ENCODE measurements at places on chromosomes 3 and 15.

DNA sequence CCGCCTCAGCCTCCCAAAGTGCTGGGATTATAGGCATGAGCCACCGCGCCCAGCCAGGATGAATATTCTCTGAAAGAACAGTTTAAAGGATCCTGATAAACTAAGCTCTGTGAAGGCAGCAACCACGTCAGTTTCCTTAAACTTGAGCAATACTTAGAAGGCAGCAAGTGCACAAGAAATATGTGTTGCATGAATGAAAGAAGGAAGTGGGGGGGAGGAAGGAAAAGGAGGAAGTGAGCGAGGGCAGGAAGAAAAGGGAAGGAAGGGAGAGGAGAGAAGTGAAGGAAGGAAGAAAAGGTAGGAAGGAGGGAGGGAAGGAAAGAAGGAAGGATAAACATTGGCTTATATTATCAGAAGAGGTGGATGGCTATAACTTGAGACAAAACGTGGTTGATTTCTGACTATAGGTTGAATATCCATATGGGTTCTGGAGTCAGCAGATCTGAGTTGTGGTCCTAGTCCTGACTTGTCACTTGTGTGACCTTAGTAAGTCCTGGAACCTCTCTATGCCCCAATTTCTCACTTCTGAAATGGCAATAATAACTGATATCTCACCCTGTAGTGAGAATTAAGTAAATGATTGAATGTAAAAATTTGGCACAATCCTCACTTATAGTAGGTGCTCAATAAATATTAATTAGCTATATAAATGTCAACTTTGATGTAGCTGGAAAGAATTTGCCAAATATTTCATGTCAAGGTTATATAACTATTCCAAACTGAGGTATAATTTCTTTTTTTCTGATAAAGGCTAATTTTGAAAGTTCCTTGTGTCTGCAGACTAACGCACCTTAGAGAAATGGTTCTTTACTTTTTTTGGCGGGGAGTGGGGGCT is 12.0 kb upstream of the SEMA4B start:
- no peak for DNase-seq

- no peak for DNase-seq
Observed at GRCh38 chr15:75636026-75636425, 4.0 kb downstream of the IMP3 start.

DNA sequence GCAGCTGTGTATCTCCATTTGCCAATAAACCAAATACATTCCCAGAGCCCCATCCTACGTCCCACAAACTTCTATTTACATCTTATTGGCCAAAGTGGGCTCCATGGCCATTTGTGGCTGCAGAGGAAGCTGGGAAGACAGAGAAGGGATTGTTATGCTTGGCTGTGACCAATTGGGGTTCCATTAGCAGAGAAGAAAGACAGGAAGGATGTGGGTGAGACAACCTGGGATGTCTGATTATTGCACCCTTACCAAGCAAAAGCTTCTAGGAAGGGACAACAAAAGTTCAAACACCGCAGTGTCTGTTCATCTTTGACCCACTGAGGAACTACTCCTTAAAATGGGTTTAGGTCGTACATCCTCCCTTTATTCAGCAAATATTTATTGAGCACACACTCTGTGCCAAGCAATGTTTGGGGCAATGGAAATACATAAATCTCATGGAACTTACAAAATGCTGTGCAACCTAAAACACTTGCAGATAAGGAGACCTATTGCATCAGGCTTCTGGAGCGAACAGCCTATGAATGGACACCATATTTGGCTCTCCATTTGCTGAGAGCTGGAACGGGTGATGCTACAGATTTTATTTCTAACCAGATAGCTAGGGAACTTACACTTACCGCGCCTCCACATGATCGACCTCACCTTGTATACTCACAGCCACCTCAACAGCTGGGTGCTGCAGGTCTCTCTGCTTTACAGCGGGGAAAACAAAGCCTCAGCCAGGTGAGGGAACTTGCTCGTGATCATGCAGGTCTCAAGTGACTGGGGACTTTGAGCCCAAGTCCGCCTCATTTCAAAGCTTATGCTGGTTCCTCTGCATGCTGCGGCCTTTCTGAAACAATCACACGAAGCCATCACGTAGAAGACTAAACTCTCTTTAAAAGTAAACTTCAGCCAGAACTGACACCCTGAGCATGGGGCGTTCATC is 21.4 kb upstream of the NR2E3 start:
- DNase-seq: no peak

DNA sequence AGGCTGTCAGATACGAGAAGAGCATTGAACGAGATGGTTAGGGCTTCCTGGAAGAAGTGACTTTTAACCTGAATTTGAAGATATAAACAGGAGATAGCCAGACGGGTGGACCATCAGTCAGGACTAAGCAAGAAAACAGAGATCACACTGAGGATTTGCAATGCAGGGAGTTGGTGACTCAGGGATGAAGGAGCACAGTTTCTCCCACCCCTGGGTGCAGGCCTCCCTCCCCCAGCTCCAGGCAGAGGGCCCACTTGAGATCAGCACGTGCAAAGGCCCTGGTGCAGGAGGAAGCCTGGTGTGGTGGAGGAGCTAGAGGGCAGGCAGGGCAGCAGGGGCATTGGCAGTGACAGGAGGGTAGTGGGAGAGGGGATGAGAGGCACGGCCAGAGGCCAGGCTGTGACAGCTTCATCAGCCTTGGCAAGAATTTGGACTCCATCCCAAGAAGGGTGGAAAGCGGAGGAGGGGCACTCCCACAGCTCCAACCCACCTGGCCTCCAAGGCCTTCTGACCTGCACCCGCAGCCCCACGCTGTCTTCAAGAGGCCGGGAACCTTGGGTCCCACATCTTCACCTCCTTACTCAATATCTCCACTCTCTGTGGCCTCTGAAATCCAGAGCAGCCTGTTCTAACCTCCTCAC is 8.7 kb upstream of the PCSK6 start:
- DNase-seq: no peak

- no peak for DNase-seq
Observed at GRCh38 chr3:14687360-14687759, 12.4 kb downstream of the C3orf20 start.

DNA sequence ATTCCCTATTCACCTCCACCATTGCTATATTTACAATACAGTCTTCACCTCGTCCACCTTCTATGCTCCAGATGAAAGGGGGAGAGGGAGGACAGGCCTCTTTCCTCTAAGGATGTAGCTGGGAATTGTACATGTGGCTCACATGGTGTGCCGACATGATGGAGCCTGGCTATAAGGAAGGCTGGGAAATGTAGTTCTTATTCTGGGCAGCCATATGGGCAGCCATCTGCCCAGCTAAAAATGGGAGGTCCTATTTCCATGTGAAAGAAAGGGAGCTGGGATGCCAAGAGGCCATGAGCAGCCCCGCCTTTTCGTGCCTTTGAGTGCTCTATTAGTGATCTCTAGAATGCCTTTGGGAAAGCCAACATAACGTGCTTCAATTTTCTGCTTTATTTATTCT is 27.1 kb upstream of the MGLL start:
- DNase-seq: no peak

- DNase-seq: no peak
Observed at GRCh38 chr3:31858439-31858838, 122.6 kb downstream of the OSBPL10 start.

- DNase-seq: no peak
Observed at GRCh38 chr15:70014860-70015490, 82.7 kb downstream of the TLE3 start.

DNA sequence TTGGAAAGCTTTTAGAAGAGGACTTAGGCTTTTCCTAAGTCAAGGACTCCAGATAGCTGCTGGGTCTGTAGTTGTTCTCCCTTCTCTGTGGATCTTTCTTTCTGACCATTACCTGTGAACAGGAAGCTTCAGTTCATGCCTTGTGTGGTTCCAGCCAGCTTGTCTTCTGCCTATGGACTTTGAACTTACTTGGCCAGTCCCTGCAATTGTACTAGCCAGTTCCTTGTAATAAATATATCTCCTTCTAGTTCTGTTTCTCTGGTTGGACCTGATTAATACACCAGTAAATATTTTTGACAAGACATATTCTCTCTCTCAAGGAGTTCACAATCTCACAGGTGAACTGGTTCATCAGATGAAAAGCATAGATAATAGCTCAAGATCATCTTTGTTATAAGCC is 341.3 kb upstream of the DPPA4 start:
- DNase-seq: no peak

GRCh38 chr15:60961541-60962485 is 267.3 kb downstream of the RORA start:
- no peak for DNase-seq

- DNase-seq: no peak
Observed at GRCh38 chr15:65083262-65083701, 6.7 kb downstream of the KBTBD13 start.

DNA sequence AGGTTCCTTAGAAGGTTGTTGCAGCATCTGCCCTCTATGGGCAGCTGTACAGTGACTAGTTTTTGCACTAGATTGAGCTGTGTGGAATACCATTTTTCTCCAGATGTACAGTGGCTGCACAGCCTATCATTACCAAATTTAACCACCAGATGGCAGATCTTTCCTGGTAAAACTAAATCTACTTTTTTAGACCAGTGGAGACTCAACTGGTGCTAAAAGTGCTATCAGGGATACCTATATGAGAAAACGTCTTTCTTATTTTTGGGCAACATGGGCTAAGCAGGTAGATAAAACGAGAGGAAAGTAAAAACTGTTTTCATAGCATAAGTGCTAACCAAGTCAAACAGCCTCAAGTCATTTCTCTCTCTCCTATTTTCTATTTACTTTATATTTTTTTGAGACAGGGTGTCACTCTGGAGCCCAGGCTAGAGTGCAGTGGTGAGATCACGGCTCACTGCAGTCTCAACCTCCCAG is 21.2 kb downstream of the IGSF10 start:
- DNase-seq: no peak

DNA sequence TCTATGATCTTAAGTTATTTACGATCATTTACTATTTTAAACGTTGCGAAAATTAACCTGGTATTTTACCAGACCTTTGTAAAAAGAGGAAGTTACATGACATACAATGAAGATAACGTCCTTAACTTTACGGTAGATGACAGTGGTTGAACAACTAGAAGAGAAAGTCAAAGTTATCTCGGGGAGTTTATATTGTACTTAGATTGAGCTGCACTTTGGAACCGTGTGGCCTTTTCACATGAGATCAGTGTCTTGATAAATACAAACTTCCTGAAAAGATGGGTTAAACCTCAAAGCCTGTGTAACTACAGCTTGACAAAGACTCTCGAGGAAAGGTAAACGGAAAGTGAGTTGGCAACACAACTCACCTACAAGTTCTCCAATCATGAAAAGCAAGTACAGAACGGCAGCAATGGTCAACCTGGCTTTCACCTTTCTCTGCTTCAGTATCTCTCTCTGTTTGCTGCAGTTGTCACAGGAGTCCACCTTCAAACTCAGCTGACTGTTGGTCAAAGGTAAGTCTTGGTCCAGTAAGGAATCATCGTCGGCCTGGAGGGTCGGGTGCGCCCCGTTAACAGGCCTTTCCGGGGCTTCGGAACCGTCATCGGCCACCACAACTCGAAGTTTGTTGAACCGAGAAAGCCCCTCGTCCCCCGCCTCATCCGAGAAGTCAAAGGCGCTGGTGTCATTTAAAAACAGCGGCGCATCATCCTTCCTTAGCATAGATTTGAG is 793 bp downstream of the SLC30A4 start:
- DNase-seq: no peak

DNA sequence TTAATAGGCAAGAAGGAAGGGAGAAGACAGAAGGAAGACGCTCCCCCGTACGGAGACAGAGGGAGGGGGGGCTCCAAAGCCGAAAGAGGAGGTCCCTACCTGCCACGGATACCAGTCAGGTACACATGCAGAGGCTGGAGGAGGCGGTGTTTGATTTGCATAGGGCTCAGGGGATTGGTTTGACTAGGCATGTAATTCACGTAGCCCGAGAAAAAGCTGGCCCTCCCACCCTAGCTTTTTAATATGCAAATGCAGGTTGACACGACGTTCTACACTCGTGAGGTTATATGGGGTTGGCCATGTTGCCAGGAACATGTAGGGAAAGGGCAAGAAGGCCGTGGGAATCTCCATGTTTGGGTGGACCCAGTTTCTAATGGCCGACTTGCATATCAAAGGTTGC is 29.8 kb downstream of the ZNF592 start:
- no peak for DNase-seq

- DNase-seq: no peak
Observed at GRCh38 chr3:143060906-143061305, 58.7 kb upstream of the CHST2 start.

DNA sequence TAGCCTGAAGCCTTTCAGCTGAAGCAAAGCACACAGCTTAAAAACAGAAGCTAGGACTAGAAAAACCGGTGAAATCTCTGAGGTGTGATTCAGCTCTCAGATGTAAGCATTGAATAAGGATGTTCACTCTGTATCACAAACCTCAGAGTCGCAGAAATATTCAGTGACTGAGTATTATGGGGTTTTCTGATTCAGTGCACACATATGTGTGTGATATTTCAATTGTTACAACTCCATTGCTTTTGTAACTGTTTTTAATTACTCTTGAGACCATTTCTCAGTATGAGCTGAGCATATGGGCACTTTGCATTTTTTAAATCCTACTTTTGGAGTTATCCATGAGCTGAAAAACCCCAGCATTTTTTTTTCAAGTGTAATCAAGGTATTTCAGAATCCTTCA is 868.8 kb downstream of the NTRK3 start:
- DNase-seq: no peak

GRCh38 chr3:122030381-122031122 is 8.5 kb upstream of the ILDR1 start:
- no peak for DNase-seq

GRCh38 chr3:126261037-126261436 is 80.7 kb upstream of the ALDH1L1 start:
- no peak for DNase-seq

GRCh38 chr3:11671648-11672100 is 28.0 kb upstream of the VGLL4 start:
- no peak for DNase-seq

GRCh38 chr15:36579792-36580431 is 486 bp downstream of the CDIN1 start:
- DNase-seq: no peak

- DNase-seq: no peak
Observed at GRCh38 chr3:126921085-126921824, 61.7 kb upstream of the PLXNA1 start.

DNA sequence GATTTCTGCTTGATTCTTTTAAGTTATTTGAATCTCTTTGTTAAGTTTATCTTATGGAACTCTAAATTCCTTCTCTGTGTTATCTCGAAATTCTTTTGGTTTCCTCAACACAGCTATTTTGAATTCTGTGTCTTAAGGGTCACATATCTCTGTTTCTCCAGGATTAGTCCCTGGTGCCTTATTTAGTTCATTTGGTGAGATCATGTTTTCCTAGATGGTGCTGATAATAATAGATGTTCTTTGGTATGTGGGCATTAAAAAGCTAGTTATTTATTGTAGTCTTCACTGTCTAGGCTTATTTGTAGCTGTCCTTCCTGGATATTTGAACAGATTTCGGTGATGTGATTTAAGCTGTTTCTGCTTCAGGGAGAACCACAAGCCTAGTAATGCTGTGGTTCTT is 615.6 kb upstream of the NECTIN3 start:
- no peak for DNase-seq

- no peak for DNase-seq
Observed at GRCh38 chr15:47565949-47566348, 151.4 kb upstream of the SEMA6D start.

GRCh38 chr15:49101536-49101935 is 53.9 kb downstream of the COPS2 start:
- DNase-seq: no peak

All from activated CD4-positive, alpha-beta T cell treated with anti-CD3 and anti-CD28 coated beads, Interleukin-2, amount 50 U/mL, for 48 hours (primary cell).